ENCODE measurements at places on chromosomes 6 and 20.
A peak's percentile ranks its signal among the peaks of the same experiment; 100 is the strongest.

- DNase-seq = no peak
Observed at GRCh38 chr6:134077301-134077700, 24.9 kb upstream of the SLC2A12 start.

DNA sequence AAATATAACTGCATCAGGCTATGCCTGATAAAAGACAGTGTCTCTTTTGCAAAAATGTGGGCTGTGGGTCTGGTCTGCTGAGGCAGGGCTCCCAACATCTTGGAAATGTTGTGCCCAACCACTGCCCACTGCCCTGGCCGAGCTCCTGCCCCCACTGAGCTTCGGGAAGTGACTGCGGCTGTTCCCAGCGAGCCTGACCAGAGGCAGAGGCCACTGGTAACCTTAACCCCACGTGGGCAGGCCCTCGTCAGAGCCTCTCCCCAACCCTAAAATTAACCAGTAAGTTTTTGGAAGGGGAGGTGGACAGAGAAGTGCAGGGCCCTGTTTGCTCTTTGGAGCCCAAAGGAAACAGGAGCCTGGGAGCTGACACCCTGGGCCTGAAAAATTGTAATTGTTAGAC lies 225.9 kb downstream of the MAFB start:
- DNase-seq = no peak

DNA sequence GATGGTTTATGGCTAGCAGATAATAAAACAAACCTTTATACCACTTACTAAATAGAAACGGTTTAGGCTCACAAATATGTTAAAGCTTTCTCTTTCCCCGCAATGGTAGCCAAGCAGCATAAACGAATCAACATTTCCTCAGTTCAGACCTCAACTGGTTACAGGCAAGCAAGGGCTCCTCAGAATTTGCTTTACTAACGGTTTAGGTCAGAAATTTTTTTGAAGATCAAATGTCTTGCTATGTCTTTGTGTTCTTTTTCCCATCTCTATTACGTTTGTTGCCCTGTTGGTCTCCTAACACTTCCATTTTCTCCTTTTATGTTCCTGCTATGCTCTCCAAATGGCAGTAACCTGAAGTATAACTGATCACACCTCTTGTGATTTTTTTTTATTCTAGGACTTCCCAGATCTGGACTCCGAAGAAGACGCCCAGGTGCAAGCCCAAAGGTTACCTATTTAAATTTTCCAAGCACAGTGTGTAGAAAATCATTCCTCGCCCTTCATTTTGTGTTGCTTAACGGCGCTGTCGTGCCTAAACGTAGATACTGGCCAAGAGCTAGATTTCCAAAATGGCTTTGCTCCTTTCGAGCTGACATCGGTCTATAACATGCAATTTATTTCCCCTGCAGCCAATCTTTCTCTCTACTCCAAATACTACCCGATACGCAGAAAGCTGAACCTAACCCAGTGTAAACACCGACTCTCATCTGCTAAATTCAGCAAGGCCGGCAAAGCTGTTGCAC lies 717 bp upstream of the ASF1A start:
- DNase-seq = peak; percentile 38

GRCh38 chr6:42410861-42411260 lies 40.9 kb downstream of the TRERF1 start:
- DNase-seq = no peak

GRCh38 chr6:67679566-67680296 lies 955.4 kb upstream of the ADGRB3 start:
- no peak for DNase-seq

Data from T follicular helper cell (primary cell).